ENCODE measurements at places on chromosomes 6 and 20. TPM values are rescaled to one million over a fixed set of nuclear protein-coding genes. Genes with fewer than 3 reads are reported as not detected.

GRCh38 chr6:46749731-46750130, 3.0 kb downstream of the ANKRD66 start:
- DNase-seq, result no peak

GTSF1L gene
- not detected for total RNA-seq

DNA sequence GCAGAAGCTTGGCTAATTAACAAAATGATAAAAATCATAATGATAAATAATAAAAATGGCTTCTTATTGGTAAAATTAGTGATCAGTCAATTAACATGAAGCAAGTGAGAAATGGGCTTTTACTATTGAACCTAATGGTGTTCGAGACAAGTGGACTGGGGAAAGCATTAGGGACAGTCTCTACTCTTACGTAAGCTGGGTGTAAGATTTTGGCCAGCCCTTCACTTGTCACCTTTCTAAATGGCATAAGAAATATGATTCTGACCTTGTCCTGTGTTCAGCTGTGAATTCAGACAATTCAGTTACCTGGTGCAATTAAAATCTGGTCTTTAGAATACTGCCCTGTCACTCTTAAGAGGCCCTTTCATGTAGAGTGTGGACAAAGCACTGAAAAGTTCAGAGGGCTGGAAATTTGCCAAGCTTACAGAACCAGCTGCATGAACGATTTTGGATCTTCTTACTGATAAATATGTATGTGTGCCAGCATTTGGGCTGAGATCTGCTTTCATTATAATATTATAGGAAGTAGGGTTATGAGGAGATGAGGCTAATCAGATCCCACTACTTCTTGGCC, 115.9 kb downstream of the QRSL1 start:
- DNase-seq, result no peak

DNA sequence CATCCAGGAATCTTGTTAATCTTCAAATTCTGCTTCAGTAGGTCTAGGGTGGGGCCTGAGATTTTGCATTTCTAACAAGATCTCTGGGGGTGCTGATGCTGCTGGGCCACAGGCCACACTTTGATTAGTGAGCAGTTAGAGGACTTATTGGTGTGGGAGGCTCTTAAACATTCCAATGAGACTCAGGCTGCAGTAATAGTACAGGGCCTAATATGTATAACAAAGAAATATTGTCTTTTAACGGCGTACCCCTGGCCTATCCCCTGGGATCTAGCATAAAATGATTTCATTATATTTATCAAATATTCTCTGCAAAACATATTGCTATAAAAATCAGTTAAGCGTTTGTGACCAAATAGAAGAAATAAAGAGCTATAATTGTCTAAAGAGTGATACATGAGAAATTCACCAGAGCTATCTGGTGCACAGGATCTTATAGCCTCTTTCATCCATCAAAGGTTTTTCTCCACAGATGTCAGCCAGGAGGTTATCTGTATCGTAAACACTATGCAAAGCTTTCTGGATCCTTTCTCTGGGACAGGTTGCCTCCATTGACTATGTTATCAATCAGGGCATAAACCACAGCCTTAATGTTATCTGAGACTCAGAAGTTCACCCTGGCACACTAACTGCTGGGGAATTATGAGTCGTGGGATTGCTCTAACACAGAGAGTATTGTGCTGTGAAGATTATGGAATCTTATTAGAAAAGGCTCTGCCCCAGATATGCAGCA, 488.5 kb upstream of the MAP3K7 start:
- no peak for DNase-seq

DNA sequence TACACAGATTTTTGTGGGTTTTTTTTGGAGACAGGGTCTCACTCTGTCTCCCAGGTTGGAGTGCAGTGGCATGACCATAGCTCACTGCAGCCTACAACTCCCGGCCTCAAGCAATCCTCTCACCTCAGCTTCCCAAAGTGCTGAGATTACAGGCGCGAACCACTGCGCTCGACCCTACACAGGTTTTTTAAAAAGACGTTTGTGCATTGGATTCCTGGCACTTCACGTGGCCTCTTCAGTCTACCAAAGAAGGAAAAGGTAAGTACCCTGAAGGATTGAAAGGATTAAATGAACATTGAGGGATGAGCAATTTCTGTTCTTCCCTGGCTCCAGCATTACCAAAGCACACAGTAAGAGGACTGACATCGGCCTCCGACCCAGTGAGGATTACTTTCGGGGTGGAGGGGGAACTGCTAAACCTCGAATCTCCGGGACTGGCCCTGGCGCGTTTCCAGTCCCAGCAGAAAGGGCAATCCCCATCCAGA, 556 bp upstream of the YWHAB start:
- DNase-seq, result no peak

- peak; percentile 37 for DNase-seq
These were observed 913 bp downstream of the BTN2A2 start for GRCh38 chr6:26383624-26384417.
